ENCODE measurements at places on chromosomes 16 and 17.

DNA sequence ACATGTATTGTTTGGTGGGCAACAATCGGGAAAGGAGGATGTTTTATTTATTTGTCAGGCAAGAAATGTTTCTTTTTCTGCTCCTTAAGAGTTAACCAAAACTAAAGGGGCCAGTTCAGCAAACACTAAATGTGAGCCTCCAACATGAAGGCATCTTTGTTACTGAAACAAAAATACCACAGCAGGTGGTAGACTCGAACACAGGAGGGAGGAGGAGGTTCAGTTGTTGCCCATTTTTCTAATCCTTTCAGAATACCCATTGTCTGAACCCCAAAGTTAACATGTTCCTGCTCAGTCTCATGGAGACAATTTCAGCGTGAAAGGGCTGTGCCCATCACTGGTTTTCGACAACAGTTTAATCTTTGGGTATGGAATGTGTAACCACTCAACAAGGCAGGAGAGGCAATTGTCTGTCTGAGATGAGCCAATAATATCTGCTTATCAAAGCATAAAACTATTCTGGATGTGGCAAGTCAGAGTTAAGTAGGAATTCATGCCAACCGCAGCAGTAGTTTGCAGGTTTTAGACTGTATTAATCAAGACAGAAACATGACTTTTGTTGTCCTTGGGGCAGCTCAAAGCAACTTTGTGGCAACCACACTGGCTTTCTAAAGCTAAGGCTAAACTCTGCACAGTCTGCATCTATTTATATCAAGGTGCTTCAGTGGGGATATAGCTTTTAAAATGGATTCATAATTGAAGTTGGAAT is 211.7 kb downstream of the FTO start:
- DNase-seq = no peak

- no peak for DNase-seq
These were observed 47.7 kb downstream of the CMIP start for GRCh38 chr16:81492311-81492761.

GRCh38 chr17:82820278-82821251 is 19.3 kb downstream of the ZNF750 start:
- DNase-seq = no peak

DNA sequence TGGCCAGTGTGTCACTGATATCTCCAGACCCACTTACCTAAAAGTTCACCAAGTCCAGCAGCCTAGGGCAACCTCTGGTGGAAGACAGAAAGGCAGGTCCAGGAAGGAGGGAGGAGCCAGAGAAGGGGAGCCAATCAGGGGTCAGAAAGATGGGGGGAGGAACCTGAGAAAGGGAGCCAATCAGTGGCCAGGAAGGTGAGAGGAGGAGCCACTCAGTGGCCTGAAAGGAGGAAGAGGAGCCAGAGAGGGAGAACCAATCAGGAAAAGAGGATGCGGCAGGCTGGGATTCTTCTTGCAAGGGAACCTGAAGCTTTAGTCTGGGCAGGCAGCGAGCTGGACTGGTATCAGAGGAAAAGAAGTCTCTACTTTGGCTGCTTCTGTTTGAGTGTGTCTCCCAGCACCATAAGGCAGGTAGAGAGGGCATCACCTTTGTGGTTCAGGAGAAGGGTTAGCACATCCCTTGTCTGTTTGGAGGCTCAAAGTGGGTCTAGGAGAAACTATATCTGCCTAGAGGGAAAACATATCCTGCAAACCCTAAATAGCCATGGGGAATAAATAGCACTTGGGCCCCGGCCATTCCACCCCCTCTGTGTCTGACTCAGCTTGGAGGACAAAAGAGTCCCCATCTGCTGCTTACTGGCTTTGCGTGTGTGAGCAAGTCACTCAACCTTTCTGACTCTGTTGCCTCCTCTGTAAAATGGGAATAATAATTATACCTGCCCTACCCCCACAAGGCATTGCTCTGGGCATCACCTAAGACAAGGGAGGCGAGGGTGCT is 43.4 kb upstream of the CRHR1 start:
- peak; percentile 97 for DNase-seq

- no peak for DNase-seq
These were observed 198.8 kb upstream of the CDH5 start for GRCh38 chr16:66167564-66168291.

DNA sequence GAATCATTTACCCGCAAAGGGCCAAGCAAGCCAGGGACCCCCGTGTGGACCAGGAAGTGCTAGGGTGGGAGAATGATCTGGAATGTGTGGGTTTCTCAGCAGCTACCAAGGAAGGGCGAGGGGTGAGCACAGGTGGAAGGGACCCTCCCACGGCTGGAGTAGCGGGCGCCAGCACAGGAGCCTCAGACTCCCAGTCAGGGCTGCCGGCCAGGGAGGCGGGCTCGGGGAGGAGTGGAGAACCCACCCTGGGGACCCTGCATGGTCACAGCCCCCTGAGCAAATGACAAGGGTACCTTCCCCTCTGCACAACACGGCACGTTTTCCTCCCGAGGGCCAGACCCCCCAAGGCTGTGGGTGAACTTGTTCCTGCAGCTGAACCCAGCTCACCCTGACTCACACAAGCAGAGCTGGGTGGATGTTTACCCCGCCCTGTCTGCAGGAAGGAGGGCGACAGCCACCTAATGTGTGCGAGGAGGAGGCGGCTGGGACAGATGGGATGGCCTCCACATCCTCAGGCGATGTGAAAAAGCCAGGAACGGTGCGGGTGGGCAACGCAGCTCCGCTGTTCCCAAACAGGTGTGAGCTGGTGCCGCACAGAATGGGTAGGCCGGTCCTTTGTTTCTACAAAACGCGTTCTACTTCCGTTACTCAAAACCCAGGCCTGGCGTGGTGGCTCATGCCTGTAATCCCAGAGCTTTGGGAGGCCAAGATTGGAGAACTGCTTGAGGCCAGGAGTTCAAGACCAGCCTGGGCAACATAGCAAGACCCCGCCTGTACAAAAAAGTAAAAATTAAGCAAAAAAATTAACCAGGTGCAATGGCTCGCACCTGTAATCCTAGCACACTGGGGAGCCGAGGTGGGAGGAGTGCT is 6.2 kb downstream of the ECI1 start:
- DNase-seq = no peak
